ENCODE measurements at places on chromosomes 4 and X.

GRCh38 chrX:55039471-55039870, 8.7 kb upstream of the ALAS2 start:
- ATAC-seq, result no peak

DNA sequence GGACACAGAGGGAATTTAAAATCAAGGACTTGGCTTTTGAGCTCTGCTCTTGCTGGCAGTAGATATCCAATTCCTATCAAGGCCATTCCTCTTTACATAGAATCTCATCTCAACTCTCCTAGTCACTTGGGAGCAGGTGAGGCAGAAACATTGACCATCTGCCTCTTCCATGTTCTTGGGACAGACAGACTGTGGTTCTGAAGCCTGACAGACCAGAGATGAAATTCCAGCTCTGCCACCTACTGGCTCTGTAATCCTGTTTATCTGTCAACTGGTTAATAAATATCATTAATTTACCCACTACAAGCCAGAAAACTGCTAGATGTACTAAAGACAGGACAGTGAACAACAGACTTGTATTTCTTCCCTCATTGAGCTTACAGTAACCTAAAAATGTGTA, 300.8 kb downstream of the ADGRL3 start:
- ATAC-seq, result no peak

GRCh38 chr4:75834772-75835154, 67.5 kb downstream of the PPEF2 start:
- ATAC-seq, result no peak

- ATAC-seq, result peak; percentile 87
Measured at GRCh38 chr4:142353149-142353738, 492.9 kb downstream of the INPP4B start.

- no peak for ATAC-seq
Measured at GRCh38 chr4:25592736-25593135, 62.9 kb upstream of the SLC34A2 start.

DNA sequence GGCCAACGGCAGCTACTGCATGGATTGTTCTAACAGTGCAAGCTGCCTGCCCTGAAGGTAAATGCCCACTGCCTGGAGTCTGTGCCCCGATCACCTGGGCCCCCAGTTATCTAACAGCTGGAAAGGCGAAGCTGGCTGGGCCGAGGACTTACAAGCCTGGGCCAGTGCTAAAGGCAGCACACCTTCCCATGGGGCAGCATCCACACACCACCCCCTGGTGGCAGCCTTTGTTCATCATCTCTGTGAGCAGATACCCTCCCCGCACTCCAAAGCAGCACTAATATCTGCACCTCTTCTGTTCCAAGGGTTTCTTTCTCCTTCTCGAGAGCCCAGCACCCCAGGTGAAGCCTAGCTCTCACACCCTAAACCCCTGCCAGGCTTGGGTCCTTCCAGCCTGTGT, 7.6 kb downstream of the SLC2A9 start:
- 0 out of 3 replicates have a peak, but pooled peaks have one; percentile 27 for ATAC-seq

DNA sequence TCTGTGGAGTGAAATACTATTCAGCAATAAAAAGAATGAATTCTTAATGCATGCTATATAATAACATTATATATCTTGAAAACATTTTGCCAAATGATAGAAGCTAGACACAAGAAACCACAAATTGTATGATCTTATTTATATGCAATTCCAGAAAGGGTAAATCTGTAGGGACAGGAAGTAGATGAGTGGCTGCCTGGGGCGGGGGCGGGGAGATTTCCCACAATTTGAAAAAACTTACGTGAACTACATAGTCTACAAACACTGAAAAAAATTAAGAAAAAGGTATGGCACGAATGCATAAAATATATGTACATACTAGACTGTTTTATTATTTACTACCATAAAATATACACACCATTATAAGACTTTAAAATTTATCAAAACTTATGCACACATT, 81.6 kb downstream of the WWC2 start:
- no peak for ATAC-seq

- ATAC-seq, result no peak
Measured at GRCh38 chr4:120059036-120059435, 7.6 kb downstream of the MAD2L1 start.

DNA sequence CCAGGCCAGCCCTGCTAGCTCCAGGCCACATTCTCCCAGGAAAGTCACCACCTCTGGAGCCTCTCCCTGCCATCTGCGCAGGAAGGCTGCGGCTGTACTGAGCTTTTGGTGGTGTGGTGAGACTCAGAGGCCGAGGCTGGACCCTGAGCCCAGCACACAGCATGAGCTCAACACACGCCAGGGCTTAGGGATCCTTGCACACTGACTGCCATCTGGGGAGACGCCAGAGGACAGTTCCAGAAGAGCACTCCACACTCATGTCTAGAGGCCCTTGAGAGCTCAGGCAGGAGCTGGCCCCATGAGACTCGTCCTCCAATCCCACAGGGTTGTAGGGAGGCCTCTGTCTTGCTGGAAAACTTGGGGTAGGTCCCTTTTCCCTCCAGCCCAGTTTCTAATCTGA, 40.6 kb downstream of the ABLIM2 start:
- no peak for ATAC-seq

- ATAC-seq, result peak; percentile 96
Measured at GRCh38 chr4:73021634-73022033, 47.9 kb downstream of the COX18 start.

DNA sequence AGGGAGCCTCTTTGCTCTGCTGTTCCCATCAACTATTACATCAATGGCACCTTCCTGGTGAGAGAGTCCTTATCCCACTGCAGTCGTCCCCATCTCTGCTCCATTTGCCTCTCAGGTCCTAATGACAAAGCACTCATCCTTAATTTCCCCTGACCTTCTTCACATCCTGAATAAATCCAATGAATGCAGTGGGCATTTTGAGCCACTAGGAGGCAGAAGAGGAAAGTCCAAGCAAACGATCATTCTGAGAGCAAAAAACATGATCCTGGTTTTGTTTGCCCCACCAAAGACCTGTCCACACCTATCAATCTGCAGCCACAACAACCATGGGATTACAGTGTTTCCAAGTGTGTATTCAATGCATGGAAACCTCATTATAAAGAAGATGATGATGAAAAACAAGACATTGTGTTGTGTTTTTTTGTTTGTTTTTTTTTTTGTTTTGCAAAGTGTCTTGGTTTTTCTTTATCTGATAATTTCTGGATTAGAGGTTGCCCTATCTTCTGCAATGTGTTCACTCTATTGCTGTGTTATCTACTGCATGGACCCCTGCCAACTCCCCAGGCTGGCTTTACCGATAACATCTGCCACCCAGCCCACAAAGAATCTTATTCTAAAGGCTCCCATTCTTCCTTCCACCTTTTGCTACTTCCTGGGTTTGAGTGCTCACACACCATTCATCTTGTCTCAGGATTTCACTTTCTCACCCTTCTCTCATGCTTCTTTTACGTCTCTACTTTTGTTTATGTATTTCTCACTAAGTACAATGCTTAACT, 207.2 kb downstream of the NLGN4X start:
- no peak for ATAC-seq

DNA sequence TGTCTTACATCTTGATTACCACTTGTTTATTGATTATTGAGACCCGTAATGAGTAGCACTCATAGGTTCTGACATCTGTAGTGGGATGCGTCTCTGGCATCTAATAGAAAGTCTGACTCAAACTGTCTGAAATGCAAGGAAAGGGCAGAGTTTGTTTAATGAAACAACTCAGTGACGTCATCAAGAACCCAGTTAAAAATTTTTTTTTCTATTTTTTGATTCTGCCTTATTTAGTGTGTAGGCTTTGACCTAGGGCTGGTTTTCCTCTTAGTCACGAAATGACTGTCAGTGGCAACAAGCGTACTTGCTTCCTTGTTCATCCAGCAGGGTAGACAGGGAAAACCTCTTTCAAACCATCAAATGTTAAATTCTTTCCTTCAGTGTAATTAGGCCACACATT, 3.1 kb upstream of the CDKL5 start:
- no peak for ATAC-seq

GRCh38 chr4:48667148-48667547, 112.9 kb downstream of the FRYL start:
- ATAC-seq, result no peak

DNA sequence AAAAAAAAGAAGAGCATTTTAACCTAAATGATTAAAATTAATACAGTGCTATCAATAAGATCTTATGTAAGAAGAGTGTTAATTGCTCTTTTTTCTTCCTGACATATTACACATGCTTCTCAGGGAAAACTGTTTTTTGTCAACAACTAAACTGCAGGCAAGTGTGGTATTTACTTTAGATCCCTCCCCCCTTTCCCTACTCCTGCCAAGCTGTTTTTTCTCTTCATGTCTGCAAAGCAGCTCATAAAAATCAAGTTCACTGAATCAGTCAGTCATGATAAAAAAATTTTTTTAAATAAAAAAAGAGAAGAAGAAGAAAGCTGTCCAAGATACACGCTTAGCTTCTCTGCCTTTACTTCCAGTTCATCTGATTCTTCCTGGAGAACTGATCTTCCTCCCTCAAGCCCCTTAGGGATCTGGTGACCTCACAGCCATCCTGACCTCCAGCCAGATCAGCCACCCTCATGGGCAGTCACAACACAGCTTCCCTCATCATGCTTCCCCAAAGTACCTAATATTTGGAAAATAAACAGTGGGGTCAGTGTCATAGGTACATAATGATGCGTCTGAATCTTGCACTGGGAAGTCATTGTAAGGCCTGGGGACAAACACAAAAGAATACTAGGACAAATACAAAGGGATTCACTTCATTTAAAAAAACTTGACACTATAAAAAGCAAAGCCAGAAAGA, 87.0 kb downstream of the ZNF827 start:
- ATAC-seq, result peak; percentile 53

- no peak for ATAC-seq
Measured at GRCh38 chrX:69037786-69038185, 127.5 kb downstream of the PJA1 start.

- ATAC-seq, result peak; percentile 84
Measured at GRCh38 chrX:70033348-70034051, 16.2 kb downstream of the AWAT2 start.

DNA sequence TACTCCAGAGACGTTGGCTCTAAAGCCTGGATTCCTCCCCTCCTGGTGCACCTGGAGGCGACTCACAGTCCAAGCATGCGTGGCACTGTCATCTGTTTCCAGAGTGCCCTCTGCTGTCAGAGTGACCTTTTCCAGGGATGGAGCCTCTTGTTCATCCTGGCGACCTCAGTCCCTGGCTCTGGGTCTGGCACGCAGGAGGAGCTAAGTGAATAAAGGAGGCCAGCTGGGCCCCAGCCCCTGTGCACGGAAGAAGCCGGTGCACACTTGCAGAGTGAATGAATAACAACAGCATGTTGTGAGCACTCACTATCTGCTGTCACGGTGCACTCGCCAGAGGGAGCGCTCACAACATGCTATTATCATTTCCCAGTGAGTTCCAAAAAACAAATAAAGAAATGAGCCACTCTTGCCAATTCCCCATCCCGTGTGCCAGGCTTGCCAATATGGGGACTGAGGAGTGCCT, 27.8 kb upstream of the PSAPL1 start:
- peak; percentile 54 for ATAC-seq

GRCh38 chr4:19379191-19379708, 872.5 kb upstream of the SLIT2 start:
- no peak for ATAC-seq

DNA sequence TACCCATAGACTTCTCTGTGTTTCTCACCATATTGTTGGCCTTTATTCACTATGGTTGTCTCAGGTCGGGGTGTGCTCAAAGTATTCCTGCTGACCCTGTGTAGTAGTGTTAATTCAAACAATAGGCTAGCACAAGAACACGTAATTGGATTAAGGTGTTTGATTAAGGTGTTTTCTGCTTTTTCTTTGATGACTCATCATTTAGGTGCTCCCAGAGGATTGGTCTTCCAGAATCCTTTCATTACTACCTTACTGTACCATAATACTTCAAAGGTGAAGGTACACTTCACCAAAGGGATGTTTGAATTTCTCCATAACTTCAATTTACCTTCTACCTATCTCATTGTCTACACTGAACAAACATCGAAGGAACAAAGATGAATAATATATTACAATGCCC, 121.7 kb upstream of the CCDC160 start:
- no peak for ATAC-seq

DNA sequence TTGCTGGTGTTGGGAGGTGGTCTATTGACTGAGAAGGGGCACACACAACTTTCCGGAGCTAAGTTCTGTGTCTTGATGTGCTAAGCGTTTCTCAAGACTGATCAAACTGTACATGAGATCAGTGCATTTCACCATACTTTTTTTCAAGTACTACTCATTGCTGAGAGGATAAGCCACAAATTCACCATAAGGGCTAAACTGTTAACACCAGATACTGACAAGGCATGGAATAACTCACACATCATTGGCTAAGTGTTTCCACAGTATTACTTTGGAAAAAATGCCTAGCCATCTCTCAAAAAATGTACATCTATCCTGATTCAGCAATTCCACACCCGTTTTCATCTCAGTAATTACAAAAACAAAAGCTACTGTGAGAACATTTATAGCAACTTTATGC, 13.0 kb downstream of the RBMX start:
- no peak for ATAC-seq

DNA sequence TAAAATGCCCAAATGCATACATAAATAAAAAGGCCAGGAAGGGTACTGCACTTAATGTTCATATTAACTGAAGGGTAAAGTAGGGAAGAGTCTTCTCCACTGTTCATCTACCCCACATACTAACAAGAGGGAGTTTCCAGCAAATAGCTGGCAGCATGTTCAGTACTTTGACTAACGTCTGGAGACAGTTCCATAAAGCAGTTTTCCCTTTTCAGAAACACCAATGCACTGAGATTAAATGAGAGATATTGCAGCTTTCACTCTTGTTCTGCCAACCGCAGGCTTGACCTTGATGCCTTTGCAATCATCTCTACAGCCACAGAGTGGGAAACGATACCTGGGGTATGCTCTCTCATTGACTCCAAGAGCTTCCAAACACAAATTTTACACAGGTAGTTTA, 2123.1 kb upstream of the TENM3 start:
- no peak for ATAC-seq

GRCh38 chr4:154560824-154561231, 2.0 kb upstream of the FGB start:
- ATAC-seq, result no peak

DNA sequence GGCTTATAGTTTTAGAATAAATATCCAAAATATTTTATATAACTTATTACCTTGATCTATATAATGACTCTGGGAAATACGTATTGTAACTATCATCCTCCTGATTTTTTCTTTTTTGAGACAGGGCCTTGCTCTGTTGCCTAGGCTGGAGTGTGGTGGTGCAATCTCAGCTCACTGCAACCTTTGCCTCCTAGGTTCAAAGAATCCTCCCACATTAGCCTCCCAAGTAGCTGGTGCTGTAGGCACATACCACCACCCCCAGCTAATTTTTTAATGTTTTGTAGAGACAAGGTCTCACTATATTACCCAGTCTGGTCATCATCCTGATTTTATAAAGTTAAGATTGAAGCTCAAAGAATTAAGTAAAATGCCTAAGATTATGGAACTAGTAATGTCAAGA, 193.6 kb downstream of the SLC4A4 start:
- ATAC-seq, result no peak

DNA sequence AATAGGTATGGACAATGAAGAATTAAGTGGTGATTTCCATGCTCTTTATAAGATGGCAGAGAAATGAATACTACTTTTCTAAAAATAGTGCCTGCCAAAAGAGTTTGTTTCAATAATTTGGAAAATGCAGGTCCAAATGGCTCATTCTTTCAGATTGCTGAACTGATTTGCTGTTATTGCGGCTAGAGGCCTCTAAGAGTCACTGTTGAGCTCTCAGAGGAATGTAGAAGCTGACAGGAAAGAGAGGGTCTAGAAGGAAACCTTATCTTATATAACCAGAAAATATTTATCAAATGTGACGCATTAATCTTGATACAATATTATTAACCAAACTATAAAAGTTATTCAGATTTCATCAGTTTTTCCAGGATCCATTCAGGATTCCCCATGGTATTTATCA, 65.7 kb upstream of the PAGE1 start:
- peak; percentile 67 for ATAC-seq

GRCh38 chrX:103347682-103348397, 8.5 kb upstream of the TCEAL9 start:
- ATAC-seq, result no peak

Measured in SK-N-SH treated with all-trans-retinoic acid at 6 μM for 48 hours (cell line).